ENCODE measurements at places on chromosomes 1 and 21.

GRCh38 chr1:170789063-170789462 lies 125.1 kb downstream of the PRRX1 start:
- no peak for DNase-seq

- no peak for DNase-seq
Measured at GRCh38 chr1:147892216-147892615, 10.4 kb upstream of the GJA8 start.

GRCh38 chr1:156591181-156591431 lies 470 bp upstream of the NAXE start:
- no peak for DNase-seq

GRCh38 chr1:39427374-39427773 lies 64.1 kb upstream of the BMP8A start:
- DNase-seq = no peak

DNA sequence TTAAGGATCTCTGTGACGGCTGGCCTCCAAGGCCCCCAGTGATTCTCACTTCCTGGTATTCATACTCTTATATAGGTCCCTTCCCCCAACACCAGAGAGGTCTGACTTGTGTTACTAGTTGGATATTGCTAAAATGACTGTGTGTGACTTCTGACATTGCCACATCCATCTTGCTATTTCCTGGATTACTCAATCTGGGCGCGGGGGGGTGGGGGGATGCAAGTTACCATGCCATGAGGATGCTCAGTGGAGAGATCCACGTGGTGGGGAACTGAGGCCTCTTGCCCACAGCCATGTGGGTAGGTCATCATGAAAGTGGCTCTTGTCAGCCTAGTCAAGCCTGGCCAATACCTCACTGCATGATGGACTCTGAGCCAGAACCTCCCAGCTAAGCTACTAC lies 117.0 kb downstream of the UBE2U start:
- no peak for DNase-seq

- no peak for DNase-seq
Measured at GRCh38 chr21:41611966-41612606, 104.1 kb upstream of the TMPRSS2 start.

DNA sequence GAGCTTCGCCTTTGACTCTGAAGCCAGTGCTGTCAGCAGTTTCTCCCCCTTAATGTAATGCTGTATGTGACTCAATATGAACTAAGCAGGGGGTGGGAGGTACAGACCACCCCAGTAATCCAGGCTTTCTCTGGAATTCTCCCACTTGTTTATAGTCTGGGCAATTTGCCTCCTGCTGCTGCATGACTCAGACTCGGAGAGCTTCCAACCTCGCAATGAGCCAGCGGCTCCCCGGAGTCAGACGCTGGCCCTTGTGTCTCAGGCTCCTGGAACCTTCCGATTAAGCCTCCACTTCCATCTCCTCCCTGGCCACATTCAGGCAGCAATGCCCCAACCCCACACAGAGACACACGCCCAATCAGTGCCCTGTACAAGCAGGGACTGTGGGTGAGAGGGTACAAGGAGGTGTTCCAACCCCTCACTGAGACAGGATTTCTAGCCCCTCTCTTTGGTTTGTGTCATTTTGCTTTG lies 471.7 kb upstream of the VAMP3 start:
- no peak for DNase-seq

DNA sequence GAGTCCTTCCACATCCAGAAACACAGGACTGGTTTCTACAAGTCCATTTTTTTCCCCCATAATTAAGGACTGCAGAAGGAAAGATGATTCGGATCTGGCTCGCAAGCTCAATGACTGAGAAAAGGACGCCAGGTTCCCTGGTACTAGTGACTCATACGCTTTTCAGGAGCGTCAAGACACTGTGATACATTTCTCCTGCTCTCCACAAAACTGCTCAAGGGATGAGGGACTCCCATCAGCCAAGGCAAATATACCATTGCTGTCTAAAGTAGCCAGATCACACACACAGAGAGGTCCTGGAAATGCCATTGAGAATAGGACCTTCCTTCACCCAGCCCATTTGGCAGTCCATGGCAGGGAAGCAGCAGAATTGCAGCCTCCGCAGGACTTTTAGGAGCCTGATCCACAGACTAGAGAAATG lies 253.6 kb upstream of the IRF2BP2 start:
- DNase-seq = no peak

- DNase-seq = no peak
Measured at GRCh38 chr1:11806307-11806936, 431 bp downstream of the CLCN6 start.

DNA sequence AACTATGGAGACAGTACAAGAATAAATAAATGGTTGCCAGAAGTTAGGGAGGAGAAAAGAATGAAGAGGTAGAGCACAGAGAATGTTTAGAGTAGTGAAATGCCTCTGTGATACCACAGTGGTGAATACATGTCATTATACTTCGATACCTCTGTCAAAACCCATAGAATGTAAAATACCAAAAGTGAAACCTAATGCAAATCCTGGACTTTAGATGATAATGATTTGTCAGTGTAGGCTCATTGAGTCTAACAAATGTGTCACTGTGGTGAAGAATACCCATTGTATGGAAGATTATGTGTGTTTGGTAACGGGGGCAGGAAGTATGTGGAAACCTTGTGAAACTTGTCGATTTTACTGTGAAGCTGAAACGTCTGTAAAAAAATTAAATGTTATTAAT lies 1106.5 kb upstream of the TMPRSS15 start:
- no peak for DNase-seq

- DNase-seq = no peak
Measured at GRCh38 chr1:82269431-82269830, 468.7 kb downstream of the ADGRL2 start.

DNA sequence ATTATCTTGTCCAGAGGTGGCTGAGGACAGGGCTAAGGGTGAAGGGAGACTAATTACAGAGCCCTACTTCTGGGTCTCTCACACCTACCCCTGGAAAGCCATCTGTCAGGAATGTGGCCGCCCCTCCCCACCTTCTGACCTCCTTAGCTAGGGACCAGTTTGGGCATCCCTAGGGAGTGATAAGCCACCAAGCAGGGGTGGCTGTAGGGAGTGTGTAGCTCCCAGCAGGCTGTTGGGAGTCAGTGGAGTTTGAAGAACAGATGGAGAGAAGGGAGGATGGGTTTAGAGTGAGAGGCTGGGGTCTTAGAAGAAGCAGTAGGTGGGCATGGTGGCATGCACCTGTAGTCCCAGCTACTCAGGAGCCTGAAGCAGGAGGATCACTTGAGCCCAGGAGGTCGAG lies 808 bp upstream of the SERINC2 start:
- no peak for DNase-seq

GRCh38 chr1:242240077-242240476 lies 241.2 kb upstream of the MAP1LC3C start:
- no peak for DNase-seq

DNA sequence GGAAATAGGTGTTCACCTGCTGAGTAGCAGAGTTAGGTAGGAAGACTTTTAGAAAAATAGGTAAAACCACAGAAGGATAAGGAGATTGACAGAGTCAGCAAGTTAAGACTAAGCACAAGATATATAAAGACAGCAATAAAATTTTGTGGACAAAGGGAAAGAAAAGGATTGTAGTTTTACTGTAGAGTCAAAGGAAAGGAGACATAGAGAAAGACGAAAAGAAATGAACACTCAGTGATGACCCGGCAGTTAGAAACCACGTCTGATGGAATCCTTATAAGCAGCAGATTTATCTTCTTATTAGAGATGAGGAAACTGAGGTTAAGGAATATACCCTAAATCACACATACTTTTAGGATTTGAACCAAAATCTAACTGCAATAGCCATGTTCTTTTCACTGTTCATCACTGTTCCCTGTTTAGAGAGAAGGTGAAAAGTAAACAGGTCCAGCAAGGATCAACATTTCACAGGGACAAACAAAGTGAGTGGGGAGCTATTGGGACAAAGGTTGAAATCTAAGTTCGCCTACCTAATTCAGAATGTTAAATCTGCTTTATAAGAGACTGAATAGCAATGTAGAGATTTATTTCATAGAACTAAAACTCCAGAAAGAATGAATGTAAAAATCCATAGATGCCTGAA lies 6.8 kb downstream of the FRRS1 start:
- no peak for DNase-seq

- DNase-seq = no peak
Measured at GRCh38 chr1:59390307-59390706, 93.4 kb downstream of the FGGY start.

DNA sequence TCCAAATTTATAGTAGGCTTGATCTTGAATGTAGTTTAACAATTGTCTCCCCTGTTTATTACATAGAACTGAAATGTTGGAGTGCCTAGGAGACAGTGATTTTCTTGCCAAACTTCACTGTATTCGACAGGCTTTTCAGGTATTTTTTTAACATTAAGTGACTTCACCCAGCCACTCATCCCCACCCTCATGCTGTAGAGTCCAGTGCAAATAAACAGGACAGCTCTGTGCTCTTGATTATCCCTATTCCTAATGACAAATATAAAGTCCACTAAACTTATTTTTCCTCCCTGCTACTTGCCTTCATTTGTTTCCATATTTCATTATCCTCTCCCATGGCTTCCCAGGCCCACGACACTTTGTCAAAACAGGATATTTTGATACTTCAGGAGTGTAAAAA lies 29.2 kb upstream of the NEXN start:
- no peak for DNase-seq

- DNase-seq = no peak
Measured at GRCh38 chr1:160503087-160503486, 20.0 kb downstream of the SLAMF6 start.

GRCh38 chr1:61444288-61444687 lies 280.7 kb downstream of the TM2D1 start:
- DNase-seq = no peak

DNA sequence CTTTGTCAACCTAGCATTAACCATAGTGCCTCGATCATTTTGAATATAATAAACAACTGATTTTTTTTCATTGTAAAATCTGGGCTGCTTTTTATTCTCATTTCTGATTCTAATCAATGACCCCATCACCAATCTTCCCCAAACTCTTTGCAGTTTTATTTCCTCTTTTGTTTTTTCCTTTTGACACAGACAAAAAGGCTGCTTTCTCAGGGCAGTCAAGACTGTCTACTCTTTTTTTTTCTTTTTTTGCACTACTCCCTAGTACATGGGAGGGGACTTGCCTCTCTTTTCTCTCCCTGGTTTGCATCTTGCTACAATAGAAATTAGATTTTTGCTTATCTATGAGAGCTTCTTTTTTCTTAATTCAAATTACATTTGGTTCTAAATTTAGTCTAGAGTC lies 987.9 kb downstream of the ADGRL2 start:
- no peak for DNase-seq

DNA sequence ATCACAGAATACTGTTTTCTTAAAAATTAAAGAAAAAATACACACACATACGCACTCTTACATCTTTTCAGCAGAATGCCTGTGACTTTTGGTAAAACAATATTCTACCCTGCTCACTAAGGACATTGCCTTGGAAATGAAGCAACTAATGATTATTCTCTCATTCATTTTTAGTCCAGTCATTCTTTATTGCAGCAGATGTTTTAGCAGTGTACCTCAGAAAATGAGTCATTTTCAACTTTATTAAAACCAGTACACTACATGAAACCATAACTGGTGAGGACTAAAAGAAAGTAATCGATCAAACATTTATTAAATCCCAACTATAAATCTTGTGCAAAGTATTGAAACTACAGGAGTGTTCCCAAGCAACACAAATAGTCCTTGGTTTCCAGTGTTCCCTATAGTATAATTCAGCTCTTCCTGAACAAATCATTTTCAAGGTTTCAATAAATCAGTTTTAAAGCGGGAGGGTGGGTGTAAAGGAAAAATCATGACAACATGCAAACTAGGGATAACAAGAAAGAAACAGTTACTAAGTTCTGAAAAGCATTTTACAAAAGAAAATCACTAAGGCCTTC lies 114.2 kb downstream of the ADGRL4 start:
- no peak for DNase-seq

DNA sequence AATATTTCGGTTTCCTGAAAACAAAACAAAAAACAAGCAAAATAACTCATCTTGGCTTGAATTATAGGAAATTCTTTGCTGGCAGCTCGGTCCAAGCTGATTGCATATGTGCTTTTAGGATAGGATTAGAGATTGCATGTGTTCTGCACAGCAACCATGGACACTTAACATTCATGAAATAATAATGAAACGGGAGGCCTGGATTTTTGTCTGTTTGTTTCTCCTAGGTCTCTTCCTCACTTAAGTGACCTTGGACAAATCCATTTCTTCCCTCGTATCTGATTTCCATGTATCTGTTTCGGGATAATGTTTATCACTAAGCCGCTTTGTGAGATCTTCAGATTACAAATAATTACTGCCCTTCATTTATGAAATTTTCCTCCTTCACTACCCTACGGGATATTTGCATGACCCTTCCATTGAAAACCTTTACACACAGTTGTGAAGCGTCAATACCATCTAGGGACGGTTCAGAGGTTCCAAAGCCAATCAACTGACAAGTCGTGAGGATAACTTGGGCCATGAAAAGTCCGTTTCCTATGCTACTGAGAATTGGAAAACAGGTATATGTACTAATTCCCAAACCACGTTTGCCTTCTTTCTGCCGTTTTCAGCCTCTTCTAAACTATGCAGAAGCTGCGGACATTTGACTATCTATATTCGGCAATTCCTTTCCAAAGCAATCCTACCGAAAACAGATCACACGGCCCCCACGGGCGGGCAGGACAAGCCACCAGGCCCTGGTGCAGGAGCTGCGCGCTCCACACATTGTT lies 1.3 kb upstream of the H3-3A start:
- no peak for DNase-seq

DNA sequence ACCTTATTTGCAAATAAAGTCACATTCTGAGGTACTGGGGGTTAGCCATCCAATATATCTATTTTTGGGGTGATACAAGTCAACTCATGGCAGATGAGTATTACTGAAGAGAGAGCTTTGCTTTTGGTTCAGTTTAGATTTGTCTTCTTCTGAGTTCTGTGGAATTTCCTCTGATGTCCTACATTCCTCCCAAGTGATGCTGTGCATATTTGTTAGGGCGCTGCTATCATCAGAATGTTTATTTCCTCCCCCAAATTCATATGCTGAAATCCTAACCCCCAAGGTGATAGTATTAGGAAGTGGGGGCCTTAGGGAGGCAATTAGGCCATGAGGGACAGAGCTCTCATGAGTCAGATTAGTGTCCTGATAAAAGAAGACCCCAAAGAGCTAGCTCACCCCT lies 96.2 kb upstream of the WLS start:
- DNase-seq = no peak

DNA sequence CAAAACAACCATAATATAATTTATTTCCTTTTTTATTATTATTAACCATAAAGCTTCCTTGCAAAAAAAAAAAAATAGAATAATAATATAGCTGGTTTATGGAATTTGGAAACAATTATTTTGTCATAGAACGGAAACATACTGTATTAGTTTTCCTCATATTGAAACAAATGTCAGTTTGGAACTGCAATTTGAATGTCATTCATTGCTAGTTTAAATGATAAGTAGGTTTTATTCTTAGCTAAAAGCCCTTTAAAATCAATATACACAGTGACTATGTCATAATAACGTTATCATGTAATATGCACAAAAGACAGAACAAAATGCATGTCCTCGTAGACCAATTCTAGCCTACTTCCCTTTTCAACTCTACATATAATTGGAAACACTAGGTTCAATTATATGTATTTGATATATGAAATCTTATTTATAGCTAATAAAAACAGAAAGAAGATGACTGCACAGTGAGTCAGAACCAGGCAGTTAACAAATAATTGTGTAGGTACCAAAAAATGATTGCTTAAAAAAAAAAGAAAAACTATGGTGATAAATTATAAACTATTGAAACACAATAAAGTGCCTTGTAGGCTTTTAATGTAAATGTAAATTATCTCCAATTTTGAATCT lies 85.2 kb upstream of the EXO1 start:
- no peak for DNase-seq

Measured in CD4-positive, alpha-beta T cell (primary cell).